ENCODE measurements at places on chromosomes 11 and 22.

DNA sequence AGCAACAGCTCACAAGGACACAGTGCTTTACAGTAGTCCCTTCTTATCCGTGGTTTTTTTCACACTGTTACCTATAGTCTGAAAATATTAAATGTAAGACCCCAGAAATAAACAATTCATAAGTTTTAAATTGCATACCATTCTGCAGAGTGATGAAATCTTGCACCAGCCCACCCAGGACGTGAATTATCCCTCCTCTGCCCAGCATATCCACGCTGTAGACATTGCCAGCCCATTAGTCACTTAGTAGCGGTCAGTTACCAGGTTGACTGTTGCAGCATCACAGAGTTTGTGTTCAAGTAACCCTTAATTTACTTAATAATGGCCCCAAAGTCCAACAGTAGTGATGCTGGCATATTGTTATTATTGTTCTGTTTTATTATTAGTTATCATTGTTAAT lies 3.6 kb downstream of the CLTCL1 start:
- DNase-seq = peak; percentile 75

DNA sequence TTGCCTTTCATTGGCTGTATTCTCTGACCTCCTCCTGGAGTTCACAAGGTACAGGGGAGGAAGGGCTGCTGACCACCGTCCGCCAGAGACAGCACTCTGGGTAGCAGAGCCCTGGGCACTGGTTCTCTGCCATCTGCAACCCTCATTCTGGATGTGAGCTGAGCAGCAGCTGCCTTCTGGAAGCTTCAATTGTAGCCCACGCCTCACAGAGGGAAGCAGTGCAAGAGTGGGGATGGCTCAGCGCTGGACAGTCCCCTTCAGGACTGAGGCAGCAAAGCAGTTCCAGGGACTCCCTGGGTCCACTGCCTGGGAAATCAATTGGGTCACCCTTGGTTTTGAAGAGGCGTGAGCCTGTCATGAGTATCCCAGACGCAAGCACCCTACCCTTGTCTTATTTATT lies 346.2 kb downstream of the CADM1 start:
- no peak for DNase-seq

- peak; percentile 26 for DNase-seq
Observed at GRCh38 chr11:111977146-111978027, 40.2 kb downstream of the DIXDC1 start.

DNA sequence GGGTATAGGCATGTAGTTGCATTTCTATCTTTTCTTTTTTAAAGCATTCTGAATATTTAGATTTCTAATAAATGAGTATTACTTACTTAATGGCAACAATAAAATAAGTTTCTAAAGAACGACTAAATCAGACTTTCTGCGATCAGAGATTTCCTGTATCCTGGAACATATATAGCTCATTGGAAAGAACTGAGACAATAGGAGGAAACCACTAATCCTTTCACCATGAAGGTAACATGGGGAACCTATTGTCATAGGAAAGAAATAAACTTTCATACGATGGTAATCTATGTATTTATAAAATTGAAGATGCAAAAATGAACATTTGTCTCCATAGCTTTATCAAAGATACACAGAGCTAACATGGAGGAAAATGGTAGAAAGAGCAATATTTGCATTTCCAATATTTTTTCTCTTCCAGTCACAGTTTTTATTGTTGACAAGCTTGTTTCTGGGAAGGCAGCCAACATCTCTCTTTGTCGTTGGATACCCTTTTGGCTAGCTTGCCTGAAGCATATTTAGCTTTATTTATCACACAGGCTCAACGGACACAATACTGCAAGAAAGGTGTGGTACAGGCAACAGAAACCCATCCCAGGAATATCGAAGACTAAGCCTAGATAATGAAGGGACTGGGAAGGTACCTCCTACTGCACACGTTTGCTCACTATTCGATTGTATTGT lies 293.3 kb upstream of the MPPED2 start:
- no peak for DNase-seq

DNA sequence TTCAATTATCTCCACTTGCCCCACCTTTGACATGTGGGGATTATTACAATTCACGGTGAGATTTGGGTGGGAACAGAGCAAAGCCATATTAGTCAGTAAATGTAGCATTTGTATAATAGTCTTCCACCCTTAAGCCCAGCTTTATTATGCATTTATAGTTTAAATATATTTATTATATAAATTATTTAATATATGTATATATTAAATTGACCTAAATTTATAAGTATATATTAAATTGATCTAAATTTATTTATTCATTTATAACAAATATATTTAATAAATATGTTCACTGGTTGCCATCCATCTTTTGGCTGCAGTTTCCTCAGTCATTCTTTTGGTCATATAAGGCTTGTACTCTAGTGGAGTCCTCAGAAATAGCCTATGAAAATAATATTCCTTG lies 23.6 kb upstream of the CHORDC1 start:
- no peak for DNase-seq
